Left renal cortex interstitium (tissue), 4 donors: ENCODE measurements at places on chromosomes 7 and 10. TPM values are rescaled to one million over a fixed set of nuclear protein-coding genes. Genes with fewer than 3 reads are reported as not detected.

DNA sequence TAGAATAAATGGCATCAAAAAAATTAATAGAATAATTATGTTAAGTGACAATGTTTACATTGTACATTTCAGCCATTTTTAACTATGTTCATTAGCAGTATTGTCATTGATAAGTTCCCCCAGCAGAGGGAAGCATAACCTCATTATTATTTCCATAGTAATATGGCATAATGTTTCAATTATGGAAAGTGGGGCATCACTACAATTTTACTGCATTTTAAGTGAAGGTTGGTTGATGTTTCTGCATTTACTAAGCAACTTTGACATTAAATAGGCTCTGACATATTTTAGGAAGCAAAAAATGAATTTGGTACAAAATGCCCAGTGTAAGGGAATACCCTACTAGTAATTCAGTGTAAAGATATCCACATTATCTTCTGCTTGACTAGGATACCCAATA lies 218.3 kb downstream of the SEMA3A start:
- DNase-seq: no peak

DNA sequence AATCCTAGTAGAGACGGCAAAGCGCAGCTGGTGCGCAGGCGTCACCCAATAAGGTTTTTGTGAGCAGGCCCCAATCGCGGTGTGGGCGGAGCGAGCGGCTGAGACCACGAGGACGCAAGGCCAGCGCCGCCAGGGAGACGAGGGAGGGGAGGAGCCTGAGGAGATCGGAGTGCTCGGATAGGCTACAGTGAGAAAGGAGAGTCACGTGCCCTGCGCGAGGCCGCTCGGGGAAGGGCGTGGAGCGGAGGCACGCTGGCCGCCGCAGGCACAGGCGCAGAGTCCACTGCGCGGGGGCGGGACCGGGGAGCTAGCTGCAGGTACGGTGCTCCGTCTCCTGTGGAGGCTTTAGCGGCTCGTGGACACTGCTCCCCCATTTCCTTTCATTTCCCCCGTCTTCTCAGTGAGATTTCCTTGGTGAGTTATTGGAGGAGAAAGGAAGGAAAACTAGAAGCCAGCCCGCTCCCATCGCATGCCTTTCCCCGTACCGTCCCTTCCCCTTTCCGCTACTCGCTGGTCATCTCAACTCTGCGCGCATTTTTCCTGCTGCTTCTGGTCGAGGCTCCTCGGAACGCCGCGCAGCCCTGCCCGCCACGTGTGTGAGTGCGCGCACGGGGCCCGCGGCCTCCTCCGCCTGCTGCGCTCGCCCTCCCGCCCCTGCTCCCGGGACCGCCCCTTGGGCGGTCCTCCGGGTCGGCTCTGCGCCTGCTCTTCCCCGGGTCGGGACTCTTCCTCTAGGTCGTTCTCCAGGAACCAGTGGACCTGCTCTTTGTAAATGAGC lies at the start of gene THNSL1:
Gene THNSL1 (plus strand): TSS at position 237 of the 778 bp plus-strand sequence. CDS start 6,612 bp downstream, outside the sequence.
- peak; percentile 96 for DNase-seq

RBP3 gene
- 0.13 TPM for polyA plus RNA-seq

GRCh38 chr7:150325901-150326300 lies 2.6 kb upstream of the ACTR3C start:
- DNase-seq: no peak

DNA sequence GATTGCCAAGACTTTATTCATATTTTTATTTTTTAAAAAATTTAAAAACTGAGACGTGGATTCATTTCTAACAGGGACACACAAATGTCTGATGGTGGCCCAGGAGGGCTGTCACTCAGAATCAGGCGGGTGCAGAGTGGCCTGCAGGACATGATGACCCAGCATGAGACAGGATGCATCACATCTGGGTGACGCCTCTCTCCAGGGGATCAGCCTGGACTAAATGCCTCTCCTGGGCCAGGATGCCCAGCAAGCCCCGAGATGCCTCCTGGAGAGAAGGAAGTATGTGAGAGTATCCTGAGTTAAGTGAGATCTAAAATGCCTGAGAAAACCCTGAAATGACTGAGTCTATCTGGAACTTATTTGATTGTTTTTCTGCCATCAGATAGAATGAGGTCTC lies 16.9 kb upstream of the MTURN start:
- no peak for DNase-seq

C7orf33 gene
- polyA plus RNA-seq: not detected

DNA sequence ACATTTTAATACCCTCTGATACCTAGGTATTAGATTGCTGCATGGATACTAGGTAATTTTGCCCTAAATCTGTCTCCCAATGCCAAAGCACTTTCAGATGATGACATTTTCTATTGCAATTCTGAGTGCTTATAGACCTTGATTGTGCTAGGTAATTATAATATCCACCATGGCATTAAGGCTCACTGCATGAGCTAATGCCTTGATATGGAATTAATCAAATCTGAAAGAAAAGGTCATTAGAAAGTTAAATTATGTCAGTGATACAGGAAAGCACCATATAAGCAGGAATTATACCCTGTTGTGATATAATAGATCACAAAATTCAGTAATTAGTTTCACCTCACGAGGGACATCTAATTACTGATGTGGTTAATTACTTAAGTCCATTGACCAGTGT lies 521.4 kb downstream of the DNAJB9 start:
- DNase-seq: no peak

CNPY1 gene
- polyA plus RNA-seq: not detected

PAPSS2 gene
- 44.3 TPM for polyA plus RNA-seq

KNDC1 gene
- polyA plus RNA-seq: 4.5 TPM

- DNase-seq: no peak
Measured at GRCh38 chr7:116441534-116441933, 58.0 kb upstream of the CAV2 start.

DNA sequence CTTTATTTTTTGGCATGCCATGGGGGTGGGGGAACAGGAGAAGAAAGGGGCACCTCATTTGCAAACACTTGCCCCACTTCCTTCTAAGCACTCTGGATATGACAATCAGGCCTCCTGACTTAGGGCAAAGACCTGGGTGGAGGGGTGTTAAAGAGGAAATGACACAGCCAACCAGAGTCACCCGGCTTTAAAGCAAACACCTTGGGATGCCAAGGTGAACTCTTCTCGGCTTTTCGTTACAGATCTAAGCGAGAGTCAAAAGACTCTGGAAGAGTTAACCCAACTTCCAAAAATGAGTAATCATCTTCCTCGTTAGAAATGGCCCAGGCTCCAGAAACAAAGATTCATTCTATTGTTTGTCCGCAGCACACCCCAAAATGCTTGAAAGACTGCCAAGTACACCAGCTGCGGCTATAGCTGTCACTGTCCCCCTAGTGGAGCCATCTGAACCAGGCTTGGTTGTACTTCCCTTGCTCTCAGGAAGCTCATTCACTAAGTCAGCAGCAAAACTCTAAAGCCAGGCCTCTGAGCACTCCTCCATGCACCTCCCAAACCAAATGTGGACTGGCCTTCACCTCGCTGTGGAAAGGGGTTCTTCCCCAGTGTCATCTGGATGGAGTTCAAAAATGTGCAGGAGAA lies 24.8 kb downstream of the FAM53B start:
- DNase-seq: no peak

- no peak for DNase-seq
Measured at GRCh38 chr10:65670087-65670486, 1255.7 kb upstream of the LRRTM3 start.

DNA sequence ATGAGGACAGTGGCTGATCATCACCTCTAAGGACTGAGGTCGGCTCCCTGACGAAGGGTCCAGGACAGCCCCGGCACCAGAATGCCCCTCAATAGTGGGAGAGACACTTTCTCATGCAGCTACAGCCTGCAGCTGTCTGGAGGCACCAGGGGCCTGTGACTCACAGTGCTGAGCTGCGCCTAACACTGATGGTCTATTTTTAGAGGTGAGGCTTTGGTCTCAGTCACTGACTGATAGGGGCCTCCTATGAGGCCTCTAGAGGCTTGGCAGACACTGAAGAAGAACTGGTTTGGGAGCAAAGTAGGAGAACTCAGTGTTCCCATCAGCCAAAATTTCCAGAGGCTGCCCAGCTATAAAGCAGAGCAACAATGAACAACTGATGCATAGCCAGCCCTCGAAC lies 130.1 kb downstream of the COBL start:
- no peak for DNase-seq

AOC1 gene
- 74.0 TPM for polyA plus RNA-seq

EPC1 gene
- 67.3 TPM for polyA plus RNA-seq

DNA sequence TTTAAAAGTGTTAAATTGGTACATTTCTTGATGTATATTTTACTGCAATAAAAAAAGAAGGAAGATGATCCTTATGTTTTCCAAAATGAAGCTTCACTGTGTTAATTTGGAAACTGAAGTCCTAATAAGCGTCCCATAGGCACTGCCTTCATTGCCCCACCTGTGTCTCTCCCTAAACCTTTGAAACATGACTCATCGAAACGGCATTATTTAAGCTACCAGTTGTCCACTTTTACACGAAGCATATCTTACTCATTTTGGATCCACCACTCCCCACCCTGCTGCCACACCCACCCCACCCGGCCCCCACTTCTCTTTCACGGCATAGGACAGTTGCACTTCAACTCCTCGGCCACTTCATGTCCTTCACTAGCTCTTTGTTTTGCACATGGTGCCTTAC lies 85.5 kb downstream of the KIAA1549 start:
- no peak for DNase-seq

DNA sequence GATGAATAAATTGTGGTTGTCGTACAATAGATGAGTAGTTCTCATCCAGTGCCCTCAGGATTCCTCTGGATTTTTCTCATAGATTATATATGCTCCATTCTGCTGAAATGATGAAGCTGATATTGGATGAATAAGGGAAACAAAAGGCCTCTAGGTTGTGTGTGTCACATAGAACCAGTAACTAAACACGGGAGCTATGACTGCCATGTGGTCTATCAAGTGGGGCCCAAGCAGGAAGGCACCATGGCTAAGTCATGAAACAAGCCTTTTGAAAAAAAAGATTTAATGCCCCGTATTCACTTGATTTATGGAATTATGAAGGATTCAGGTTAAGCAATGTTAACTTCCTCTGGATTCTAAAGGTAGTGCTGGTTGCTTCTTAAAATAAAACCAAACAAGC lies 225.1 kb downstream of the TCF7L2 start:
- DNase-seq: no peak

RSPH10B gene
- polyA plus RNA-seq: 1.5 TPM

LIPJ gene
- polyA plus RNA-seq: 0.17 TPM

GRCh38 chr10:131318814-131319213 lies 7.3 kb upstream of the TCERG1L start:
- no peak for DNase-seq

PTN gene
- 258 TPM for polyA plus RNA-seq

DNA sequence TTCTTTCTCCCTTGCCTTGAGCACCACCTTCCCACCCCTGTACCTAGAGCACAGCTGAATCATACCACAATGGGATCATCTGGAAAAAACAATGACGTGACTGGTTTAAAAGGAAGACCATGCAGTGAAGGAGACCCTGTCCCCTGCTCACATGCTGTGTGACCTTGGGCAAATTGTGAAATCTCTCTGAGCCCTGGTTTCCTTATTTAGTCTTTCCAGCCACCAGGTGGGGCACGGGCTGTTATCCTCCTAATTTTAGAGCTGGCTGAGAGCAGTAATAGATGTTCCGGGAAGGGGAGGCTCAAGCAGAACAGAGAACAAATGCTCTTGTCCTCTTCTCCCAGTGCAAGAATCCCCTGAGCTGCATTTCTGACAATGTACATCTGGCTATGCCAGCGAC lies 198.3 kb downstream of the RPS24 start:
- no peak for DNase-seq

CELF2 gene
- 10.4 TPM for polyA plus RNA-seq

DNA sequence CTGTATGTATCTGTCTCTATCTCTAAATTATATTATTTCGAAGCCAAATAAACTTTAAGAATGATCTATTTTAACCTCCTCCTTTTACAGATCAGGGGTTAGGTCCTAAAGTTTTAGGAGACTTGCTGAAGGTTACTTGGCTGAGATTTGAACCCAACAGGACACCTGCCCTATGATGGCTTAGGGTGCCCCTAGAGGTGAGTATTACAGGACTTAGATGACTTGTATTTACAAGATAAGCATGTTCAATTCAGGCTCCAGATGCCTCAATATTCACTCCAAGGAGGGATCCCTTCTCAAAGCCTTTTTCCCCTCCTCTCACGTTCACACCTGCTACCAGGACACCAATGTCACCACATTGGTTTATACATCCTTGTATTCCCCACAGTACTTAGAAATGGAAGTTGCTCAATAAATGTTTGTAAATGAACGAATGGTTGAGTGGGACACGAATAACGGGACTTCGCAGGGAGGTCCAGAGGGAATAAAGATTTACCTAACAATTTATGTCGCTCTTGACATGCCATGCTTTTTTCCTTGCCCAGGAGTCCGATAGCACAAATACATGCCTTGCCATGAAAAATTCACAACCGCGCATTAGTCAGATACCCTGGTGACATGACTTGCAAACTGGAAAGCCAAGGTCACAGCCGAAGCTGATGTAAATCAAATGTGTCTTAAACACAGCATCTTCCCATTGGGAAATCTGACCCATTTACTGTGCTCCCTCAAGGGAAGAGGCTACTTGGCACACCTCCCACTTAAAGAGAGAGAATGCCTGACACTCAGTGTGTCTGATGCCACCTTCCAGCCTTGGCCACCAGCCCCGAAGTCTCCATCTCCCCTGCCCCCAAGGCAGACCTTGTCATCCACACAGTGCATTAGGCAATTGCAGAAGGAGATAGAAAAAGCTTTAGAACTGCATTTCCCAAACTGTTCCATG lies 872.2 kb upstream of the AUTS2 start:
- DNase-seq: no peak

- no peak for DNase-seq
Measured at GRCh38 chr10:132538031-132538789, 623 bp downstream of the INPP5A start.

- DNase-seq: no peak
Measured at GRCh38 chr10:18233775-18234174, 93.6 kb downstream of the CACNB2 start.

- DNase-seq: no peak
Measured at GRCh38 chr10:116606061-116606483, 14.7 kb upstream of the PNLIPRP2 start.

ANXA8 gene
- not detected for polyA plus RNA-seq

NOM1 gene
- polyA plus RNA-seq: 14.8 TPM

KCTD7 gene
- polyA plus RNA-seq: 31.2 TPM

DNA sequence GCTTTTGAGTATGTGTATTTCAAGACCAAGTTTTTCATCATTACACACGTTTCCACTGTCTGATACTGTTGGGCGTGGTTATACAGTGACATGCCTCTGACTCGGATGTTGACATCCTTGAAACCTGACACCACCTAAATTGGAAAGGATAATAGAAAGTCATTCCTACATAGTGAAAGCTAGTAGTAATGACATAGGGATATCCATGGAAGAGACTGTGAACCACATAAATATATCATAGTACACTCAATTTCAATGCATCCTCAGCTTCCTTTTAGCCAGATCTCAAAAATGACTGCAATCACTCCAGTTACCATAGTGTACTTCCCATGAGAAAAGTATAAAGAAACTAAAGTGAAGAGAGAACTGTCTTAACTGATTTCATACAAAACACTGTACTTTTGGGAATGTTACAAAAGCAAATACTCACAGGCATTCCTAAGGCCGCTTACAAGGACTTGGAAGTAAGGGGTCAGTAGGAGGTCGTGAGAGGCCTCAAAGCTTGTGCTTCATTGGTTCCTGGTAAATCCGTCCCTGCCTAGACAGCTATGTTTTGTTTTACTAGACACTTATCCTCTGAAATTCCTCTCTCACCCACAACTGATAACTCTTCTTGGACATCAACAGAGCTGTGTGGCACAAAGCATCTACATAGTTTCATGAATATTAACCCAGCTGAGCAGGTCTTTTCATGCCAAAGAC lies 71.8 kb upstream of the VWDE start:
- DNase-seq: no peak

- DNase-seq: no peak
Measured at GRCh38 chr7:18896343-18896975, 221.0 kb downstream of the TWIST1 start.

GRCh38 chr10:49141541-49142332 lies 7.9 kb upstream of the FAM170B start:
- DNase-seq: no peak
